NCI-H187 treated with DMSO at 0.1 percent for 48 hours (cell line): ENCODE measurements at places on chromosomes 7 and 10.

- no peak for DNase-seq
These were observed 80.0 kb downstream of the ARID5B start for GRCh38 chr10:61981460-61981859.

GRCh38 chr10:124558339-124559321, 97.0 kb downstream of the LHPP start:
- no peak for DNase-seq

GRCh38 chr7:6367701-6368211, 80.0 kb downstream of the DAGLB start:
- no peak for DNase-seq

DNA sequence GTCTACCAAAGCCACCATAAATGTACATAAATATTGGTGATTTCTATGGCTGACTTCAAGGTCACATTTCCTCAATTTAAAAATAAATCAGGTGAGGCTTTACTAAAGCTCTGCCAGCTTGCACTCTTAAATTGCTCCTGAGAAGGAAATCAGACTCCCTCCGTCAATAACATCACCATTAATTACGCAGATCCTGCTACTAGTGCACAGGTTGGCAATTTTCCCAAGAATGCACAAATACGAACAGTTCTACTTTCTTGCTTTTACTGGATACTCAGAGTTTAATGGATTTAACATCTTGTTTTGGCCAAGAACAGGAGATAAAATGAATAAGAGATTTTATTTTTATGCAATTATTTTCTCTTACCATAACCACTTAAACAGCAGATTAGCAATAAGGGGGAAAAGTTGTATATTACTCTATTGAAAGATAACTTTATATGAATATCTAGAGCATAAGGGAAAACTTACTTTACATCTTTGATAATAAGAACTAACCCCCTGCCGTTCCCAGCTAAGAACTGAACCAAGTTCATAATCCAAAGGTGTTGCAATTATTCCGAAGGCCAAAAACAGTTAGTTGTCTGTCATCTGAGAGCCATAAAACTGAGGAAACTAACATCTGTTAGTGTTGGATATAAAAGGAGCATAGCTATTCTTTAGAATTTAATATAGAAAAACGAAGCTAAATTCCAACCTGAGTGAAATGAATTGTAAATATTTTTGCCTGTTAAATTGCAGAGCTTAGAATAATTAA, 140.5 kb downstream of the TWIST1 start:
- DNase-seq: no peak

DNA sequence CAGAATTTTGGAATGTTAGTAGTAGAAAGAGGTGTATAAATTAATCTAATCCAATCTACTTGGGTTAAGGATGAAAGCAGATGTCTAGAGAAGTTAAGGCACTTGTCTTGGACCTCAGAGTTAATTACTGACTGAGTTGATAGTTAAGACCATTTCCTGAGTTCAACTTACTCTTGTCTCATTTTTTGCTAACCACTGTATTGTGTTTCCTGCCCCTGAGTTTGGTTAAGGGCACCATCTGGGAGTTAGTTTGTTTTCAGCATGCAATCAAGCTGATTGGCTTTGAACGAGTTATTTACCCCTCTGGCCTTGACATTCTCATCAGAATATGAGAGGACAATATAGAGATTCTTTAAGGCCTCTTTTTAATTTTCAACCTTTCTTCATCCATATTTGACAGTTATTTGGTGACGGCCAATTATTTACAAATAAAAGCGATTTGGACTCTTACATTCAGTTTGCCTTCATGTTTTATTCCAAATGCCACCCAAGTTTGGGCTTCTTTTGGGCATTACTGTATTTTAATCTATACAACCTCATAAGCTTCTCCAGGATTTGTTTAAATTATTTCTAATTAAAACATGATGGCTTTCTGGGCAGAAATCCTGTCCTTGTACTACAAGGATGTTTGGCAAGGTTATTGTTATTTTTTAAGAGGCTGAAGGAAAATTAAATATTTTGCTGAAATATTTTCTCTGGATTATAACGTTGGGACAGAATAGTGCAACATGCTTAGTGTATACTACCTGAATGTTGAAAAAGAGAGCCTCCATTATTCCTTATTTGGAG, 225.0 kb downstream of the CACNB2 start:
- DNase-seq: no peak

- no peak for DNase-seq
These were observed 40.3 kb upstream of the LRRC17 start for GRCh38 chr7:102872460-102872859.

DNA sequence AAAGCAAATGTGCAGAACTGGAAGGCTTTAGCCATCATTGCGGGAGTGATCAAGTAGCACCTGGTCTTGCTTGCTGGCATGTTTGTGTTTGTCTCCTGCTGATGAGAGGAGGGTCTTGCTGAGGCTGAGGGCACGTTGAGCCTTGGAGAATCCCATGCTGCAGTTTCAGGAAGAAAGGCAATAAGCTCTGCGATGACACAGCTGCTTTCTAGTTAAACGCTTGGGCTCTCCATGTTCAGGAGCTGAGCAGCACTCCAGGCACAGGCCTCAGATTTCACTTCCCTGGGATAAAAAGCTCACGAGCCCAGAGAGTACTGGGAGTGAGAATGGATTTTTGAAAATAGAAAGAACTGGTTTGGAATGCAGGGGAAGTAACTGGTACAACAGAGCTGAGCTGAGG, 100.8 kb downstream of the LRRC18 start:
- DNase-seq: no peak

- DNase-seq: no peak
These were observed 48.1 kb downstream of the PDLIM1 start for GRCh38 chr10:95242581-95243317.

DNA sequence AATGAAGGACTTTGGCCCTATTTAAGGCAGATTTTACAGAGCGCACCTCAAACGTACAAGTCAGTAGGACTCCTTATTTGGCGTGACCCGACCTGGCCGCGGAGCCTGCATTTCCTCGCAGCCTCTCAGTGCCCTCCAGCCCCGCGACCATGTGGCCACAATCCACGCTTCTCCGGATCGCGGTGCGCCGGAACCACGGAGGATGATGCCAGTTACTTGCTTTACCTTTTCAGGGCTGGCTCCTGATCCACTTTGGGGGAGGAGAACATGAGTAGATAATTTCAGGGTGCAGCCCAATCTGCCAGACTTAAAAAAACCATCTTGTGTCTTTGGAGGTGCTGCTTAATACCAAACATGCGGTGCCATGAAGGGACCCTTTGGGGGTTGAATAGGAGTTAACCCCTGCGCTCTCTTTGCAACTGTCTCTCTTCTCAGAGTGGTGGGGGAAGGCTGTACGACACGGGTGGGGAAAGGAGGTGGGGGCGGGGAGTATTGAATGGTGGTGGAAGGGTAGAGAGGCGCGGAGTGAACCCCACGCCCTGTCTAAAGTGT, 1.5 kb downstream of the FRAT1 start:
- DNase-seq: no peak

GRCh38 chr7:151579644-151580043, 59.9 kb upstream of the RHEB start:
- no peak for DNase-seq

- no peak for DNase-seq
These were observed 281.2 kb upstream of the KIAA1217 start for GRCh38 chr10:23927576-23928325.
